ENCODE measurements at places on chromosomes 12 and 14.

DNA sequence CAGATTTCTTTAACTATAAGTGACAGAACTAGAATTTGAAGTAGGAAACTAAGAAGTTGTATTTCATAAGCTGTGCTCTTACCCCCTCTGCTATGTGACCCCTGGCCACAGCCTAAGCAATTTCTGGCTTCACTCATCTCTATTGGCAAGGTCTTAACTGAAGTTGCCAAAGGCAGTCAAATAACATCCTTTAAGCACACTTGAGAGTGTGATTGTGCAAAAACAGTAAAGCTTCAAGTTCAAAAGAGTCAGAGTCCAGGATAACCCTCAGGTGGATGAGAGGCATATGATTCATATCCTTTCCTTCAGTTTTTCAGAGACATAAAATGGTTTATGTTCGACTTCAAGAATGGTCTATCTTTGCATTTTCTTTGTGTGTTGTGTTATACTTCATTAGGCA, 45.2 kb downstream of the GRIP1 start:
- no peak for DNase-seq

DNA sequence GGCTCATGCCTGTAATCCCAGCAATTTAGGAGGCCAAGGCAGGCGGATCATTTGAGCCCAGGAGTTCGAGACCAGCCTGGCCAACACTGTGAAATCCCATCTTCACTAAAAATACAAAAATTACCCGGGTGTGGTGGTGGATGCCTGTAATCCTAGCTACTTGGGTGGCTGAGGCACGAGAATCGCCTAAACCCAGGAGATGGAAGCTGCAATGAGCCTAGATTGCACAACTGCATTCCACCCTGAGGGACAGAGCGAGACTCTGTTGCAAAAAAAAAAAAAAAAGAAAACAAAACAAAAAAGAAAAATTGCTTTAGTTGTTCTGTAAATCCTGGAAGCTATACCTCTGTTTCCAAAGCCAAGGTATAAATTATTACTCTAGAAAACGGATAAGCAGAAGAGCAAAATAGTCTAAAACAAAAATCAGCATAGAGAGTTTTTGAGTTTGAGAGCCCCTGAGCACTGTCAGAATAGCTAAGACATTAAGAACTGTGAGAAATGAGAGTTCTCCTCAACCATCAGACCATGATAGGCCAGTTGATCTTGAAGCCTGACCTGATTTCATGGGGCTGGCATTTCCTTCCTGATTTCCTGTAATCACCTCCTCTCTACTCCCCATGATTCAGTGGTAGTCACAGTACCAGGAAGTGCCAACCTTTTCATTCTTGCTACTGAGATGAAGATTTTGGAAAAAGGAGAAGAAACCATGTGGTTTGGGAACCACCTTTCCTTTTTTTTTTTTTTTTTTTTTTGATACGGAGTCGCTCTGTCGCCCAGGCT, 31.7 kb downstream of the ATP2A2 start:
- DNase-seq: no peak

- DNase-seq: no peak
These were observed 19.0 kb downstream of the SLC15A4 start for GRCh38 chr12:128804762-128805161.

DNA sequence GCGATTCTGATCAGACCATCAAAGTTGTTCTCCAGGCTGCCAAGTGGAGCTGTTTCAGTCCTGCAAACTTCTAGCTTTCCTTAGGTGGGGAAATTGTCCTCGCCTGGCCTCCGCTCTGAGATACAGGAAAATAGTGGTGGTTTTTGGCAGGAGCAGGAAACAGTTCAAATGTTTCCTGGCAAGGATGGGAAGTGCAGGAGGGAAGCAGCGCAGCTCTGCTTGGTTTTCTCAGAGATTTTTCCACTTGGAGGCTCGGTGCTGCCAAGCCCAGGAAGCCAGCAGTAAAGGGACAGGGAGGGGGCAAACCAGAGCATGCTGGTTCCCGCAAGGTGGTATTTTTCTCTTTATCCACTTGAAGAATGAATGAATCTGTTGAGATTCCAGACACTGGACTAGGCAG, 17.0 kb downstream of the TMEM63C start:
- no peak for DNase-seq

- no peak for DNase-seq
These were observed 58.5 kb downstream of the DIO2 start for GRCh38 chr14:80152763-80153162.
